ENCODE measurements at places on chromosomes 7 and 10.
A peak's percentile ranks its signal among the peaks of the same experiment; 100 is the strongest.

DNA sequence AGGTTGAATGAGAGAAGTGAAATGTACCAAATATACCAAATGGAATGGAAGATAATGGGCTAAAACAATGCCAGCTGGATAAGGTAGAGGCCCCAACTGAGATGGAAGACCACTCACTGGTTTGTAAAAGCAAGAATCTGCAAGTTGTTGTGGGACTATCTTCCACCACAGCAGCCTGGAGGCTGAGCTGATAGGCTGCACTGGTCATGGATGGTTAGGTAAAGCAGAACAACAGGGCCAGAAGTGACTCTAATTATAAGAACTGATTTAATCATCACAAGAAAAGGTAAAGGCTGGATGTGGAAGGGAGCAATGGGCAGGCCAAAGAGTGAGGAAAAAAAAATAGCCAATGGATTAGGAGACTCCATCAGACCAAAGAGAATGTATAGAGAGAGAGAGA is 11.8 kb downstream of the TFEC start:
- ATAC-seq: no peak

- ATAC-seq: no peak
Measured at GRCh38 chr10:19451937-19452336, 364.3 kb upstream of the PLXDC2 start.

- no peak for ATAC-seq
Measured at GRCh38 chr7:101248276-101248675, 3.4 kb upstream of the FIS1 start.

GRCh38 chr7:37488163-37488764 is 39.6 kb upstream of the ELMO1 start:
- no peak for ATAC-seq

- no peak for ATAC-seq
Measured at GRCh38 chr7:36010656-36011587, 142.1 kb upstream of the EEPD1 start.

DNA sequence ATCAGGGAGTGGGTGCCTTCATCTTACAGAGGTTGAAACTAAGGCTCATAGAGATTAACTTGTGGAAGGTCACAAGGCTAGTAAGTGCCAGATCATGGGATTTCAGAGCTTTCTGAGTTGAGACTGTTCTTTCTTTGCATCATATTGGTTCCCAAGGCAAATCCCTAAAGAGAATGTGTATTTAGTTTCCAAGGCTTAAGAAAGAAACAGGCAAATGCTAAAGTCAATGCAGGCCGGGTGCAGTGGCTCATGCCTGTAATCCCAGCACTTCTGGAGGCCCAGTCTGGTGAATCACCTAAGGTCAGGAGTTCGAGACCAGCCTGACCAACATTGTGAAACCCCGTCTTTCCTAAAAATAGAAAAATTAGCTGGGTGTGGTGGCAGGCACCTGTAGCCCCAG is 19.8 kb downstream of the CDK1 start:
- no peak for ATAC-seq

- no peak for ATAC-seq
Measured at GRCh38 chr10:11004144-11005077, 13.3 kb upstream of the CELF2 start.

GRCh38 chr10:20817646-20818045 is 79.5 kb downstream of the NEBL start:
- no peak for ATAC-seq

- peak; percentile 63 for ATAC-seq
Measured at GRCh38 chr10:110600487-110601101, 33.1 kb downstream of the SMC3 start.

GRCh38 chr7:96033009-96033598 is 260.8 kb downstream of the DYNC1I1 start:
- no peak for ATAC-seq

GRCh38 chr7:1985042-1985441 is 247.7 kb downstream of the MAD1L1 start:
- ATAC-seq: no peak

- ATAC-seq: peak; percentile 45
Measured at GRCh38 chr10:3902809-3903410, 117.9 kb upstream of the KLF6 start.

DNA sequence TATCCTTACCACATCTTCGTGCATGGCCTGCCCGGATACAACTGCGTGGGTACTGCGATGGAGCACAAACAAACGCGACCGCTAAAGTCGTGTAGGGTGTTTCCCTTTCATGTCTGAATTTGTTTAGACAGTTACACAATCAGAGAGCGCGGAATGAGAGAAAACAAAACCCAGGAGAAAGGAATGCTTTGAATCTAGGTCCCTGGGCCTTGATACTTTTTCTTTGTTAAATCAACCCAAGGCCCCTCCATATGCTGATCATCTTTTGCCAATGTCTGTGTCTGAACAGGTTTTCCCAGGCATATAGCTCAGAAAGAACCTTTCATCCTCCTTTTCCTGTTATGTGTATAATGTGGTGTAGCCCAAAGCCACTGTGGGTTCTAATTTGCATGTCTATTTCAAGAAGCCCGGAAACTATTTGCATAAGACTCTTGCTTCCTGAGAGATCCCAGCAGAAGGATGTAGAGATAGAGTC is 145.8 kb downstream of the FRMD4A start:
- ATAC-seq: peak; percentile 73

DNA sequence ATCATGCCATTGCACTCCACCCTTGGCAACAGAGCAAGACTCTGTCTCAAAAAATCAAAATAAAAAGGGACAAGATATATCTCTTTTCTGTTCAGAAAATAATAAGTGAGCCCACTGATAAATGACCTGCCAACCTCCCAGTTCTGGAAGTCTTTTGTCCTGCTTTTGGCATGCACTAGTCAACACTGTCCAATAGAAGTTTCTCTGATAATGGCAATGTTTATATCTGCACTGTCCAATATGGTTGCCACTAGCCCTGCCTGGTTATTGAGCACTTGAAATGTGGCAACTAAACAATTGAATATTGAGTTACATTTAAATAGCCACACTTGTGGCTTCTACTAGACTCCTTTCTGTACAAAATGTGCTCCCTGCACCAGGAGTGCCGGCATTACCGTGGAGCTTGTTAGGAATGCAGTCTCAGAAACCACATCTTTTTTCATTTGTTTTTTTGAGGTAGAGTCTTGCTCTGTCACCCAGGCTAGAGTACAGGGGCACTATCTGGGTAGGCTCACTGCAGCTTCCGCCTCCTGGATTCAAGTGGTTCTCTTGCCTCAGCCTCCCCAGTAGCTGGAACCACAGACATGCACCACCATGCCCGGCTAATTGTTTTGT is 229.7 kb downstream of the CACNB2 start:
- ATAC-seq: no peak

DNA sequence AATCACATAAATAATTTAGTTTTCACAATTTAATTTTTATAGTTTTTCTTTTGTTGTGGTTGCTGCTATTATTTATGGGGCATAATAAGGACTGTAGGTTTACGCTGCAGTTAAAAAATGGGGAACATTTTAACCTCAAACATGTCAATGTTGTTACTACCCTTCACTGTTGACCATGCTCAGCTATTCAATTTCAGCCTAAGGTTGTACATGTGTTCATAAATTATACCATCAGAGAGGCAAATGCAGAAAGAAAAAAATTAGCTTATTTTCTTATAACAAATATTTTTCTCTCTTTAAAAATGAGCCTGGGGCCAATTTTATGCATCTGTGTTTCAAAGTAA is 110.1 kb upstream of the PITRM1 start:
- no peak for ATAC-seq

DNA sequence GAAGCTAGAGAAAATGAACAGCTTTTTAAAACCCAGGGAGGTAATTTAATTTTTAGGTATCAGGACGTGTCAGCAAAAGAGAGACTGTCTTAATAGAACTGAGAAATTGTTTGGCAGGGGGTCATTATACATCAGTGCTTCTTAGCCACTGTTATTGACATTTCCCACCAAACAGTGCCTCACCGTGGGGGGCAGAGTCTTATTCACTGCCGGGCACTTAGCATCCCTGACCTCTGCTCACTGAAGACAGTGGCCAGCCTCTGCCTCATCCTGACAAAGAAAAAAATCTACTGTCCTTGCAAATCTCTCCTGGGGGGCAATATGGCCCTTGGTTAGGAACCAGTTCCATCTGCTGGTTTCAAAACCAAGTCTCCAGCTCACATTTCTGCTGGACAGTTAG is 14.2 kb upstream of the MKI67 start:
- no peak for ATAC-seq

GRCh38 chr10:17607060-17607459 is 10.1 kb downstream of the HACD1 start:
- ATAC-seq: no peak

- no peak for ATAC-seq
Measured at GRCh38 chr10:126124046-126124445, 227.7 kb downstream of the FANK1 start.

- no peak for ATAC-seq
Measured at GRCh38 chr7:36752026-36752711, 27.9 kb upstream of the AOAH start.

DNA sequence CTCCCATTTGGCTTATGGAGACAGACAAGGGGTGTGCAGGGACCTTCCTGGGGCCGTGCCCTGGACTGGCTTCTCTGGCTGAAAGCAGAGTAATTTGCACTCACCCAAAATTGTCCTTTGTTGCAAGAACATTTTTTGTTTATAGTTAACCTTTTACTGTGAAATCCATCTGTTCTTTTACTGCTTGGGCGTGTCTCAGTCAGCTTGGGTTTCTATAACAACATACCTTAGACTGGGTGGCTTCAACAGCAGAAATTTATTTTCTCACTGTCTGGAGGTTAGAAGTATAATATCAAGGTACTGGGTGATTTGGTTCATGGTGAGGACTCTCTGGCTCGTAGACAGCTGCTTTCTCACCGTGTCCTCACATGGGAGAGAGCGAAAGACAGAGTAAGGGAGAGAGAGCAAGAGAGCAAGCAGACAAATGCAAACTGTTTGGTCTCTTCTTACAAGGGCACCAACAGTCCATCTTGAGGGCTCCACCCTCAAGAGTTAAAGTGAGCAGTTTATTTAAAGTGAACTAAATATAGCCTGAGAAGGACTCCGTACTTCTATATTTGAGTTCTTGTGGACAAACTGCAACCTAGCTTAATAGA is 131.0 kb upstream of the NPY start:
- no peak for ATAC-seq

DNA sequence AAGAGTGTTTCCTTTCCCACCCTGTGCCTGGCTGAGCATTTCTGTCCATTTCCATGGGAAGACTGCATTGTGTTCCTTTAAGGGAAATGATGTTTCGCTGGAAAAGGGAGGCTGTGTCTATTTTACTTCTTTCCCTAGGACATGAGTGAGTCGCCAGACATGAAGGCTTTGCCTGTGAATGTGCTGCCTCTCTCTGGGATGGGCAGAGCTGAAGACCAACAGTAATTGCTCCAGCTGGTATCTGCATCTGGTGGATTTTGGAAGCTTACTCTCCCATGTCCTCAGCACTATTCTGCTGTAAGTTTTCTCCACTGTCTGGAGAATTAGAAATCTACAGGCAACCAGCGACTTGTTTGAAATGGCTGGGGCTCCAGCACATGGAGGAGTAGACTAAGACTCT is 264.6 kb upstream of the BMPER start:
- no peak for ATAC-seq

DNA sequence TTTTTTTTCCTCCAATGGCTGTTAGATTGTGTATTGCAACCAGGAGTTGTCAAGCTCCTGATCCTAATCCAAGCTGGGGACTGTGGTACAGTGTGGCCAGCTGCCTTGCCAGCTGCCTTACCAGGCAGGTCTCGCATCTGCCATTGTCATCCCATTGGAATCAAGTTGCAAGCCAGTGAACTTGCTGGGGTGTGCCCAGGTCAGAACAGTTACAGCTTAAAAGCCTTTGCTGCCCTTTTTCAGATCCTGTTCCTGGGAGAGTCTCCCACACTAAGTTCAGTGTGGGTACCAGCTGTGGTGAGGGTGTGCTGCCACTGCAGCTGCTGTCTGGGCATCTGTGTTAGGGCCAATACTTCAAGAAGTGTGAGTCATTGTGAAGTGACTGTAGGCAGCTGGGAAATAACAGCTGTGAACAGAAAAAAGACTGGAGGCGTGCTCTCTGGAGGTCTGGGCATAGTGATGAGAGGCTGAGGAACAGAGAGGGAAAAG is 72.8 kb downstream of the CCNY start:
- ATAC-seq: peak; percentile 80

DNA sequence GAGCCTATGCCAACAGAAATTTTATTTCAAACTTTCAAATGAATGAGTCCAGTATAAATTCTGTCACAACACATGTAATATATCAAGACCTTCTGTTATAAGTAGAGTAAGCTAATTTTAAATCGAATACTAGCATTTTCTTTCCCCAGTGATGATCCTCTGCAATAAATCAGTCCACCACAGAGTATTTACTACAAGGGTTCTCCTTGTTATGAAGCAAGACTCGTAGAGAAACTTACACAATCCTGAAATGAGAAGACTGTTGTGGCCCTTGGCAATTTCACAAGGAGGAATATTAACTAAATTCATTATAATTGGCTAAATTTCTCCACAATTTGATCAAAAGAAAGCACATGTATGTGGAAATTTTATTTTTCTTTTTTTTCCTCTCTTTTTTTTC is 312.4 kb upstream of the DGKB start:
- no peak for ATAC-seq

GRCh38 chr7:50727711-50728110 is 55.0 kb downstream of the GRB10 start:
- ATAC-seq: no peak

DNA sequence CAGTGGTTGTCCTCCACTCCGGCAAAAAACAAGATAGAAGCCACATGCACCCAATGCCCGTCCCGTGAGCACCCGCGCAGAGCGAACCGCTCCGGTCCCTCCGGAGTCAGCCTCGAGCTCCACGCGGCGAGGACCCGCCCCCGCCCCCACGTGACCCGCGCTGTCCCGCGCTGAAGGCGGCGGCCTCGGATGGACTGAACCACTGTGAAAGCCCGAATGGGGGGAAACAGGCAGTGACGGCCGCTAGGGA is 766 bp upstream of the EIF3B start:
- peak; percentile 73 for ATAC-seq

- peak; percentile 58 for ATAC-seq
Measured at GRCh38 chr10:30373596-30374327, 24.7 kb upstream of the MTPAP start.

Data from activated T-helper 17 cell treated with anti-CD3 and anti-CD28 coated beads, Interleukin-2, amount 50 U/mL, for 72 hours (primary cell).